ENCODE measurements at places on chromosomes 2 and 18. TPM values are rescaled to one million over a fixed set of nuclear protein-coding genes. Genes with fewer than 3 reads are reported as not detected.

DNA sequence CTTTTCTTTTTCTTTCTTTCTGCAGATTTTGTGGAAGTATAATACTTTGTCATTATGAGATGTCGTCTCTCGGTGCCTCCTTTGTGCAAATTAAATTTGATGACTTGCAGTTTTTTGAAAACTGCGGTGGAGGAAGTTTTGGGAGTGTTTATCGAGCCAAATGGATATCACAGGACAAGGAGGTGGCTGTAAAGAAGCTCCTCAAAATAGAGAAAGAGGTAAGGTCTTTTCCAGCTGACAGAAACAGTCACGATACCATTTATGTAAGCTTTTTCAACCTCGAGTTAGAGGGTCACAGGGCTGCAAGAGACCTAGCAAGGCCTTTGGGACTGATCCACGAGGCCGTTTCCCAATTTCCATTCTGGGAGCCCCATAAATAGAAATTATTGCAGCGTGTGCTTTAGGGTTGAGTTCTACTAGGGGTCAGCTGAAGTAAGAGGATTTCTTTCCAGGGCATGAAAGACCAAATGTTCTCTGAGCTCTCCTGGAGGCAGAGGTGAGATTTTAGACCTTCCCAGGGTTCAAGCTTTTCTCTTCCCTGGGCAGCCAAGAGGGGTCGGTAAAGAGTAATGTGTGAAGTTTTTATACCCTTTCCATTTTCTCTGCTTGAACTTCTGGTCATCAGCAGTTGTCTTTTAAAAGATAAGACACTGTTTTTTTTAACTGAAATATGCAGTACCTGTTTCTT, 15.5 kb downstream of the MAP3K20 start:
- no peak overlapping the region for H3K4me3 ChIP-seq
- no peaks in the 10 kb centered on the region for H3K27me3 ChIP-seq
- DNase-seq: no peak

The IL36A gene
- total RNA-seq: not detected

GRCh38 chr2:178949584-178949983, 100.4 kb downstream of the CCDC141 start:
- no peaks in the 10 kb centered on the region for H3K36me3 ChIP-seq
- H3K27ac ChIP-seq: no peak overlapping the region
- H3K4me1 ChIP-seq: no peaks in the 10 kb centered on the region

The IL36B gene
- total RNA-seq: not detected

DNA sequence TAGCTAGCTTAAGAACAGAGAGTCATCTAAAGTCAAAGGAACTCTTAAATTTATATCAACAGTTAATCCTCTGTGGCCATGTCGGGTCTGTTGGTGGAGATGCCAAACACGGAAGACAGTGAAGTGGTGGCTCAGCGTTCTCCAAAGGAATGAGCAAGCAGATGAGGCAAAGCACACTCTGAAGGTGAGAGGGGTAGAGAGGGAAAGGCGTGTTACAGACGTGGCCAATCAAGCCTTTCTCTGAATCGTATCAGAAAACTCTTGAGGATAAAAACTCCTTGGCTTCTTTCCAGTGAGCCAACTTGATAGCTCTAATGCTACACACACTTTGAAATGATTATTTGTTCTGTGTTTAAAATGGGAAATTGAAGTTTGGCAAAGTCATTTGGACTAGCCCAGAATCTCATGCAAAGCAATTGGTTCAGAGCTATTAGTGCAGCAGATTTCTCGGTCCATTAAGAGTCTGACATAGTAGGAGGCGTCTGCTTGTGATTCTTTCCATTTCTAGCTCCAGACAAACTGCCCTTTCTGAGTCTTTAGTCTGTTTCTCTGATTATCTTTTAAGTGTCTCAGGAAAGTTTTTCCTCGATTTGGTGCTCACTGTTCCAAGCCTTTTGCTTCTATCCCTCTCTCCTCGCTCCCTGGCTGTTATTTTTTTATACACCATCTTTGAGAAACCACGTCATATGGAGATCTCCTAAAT, 57.5 kb upstream of the CPO start:
- no peaks in the 10 kb centered on the region for H3K4me1 ChIP-seq
- H3K27ac ChIP-seq: no peak overlapping the region
- H3K27me3 ChIP-seq: no peaks in the 10 kb centered on the region
- H3K4me3 ChIP-seq: no peak overlapping the region
- no peak for DNase-seq

DNA sequence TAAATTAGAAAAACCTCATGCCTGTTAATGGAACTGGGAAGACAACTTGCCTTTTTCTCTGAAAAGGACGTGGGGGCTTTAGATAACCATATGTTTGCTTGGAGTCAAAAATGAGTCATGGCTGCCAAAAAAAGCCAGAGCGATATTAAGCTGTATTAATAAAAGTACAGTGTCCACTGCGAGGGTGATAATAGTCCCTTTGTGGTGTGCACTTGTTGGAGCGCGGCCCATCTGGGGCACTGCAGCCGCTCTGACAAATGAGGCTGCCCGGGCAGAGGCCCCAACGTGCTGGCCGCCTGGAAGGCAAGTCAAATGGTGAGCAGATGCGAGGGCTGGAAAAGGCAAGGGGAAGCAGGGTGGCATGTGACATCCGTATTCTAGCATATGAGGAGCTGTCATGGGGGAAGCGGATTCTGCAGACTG, 103.3 kb upstream of the NCK2 start:
- H3K27me3 ChIP-seq: no peaks in the 10 kb centered on the region
- H3K27ac ChIP-seq: no peak overlapping the region
- H3K4me1 ChIP-seq: peaks cover 11% of the 10 kb centered on the region
- DNase-seq: no peak

DNA sequence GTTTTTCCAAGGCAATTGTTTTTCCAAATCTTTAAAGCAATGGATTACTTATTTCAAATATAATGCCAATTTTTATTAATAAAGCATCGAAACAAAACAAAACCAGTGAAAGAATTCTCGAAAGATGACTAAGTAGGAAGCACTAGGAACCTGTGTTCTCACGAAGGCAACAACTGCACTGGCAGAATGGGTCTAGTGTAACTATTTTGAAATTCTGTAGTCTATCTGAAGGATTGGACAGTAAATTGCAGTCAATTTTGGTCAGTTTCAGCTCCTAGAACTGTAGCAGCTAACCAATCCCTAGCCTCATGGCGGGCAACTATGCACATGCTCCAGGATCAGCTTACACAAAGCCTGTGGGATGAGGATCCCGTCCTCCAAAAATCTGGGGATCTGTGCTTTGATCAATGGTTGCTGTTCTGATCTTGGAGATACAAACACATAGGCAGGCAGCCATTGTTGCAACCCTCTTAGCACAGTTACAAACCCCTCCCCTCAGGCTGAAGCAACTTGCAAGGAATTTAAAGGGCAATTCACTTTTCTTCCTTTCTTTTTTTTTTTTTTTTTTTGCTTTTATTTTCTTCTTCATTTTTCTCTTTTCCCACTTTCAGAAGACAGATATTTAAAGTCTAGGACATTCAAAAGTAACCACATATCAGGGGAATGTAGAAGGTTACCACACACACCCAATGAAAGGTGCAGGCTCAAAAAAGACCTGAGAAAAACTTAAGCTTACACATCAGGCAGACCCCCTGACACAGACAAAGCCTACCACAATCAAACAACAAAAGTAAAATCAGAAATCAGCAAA, 147.6 kb downstream of the THADA start:
- H3K4me3 ChIP-seq: no peak overlapping the region
- no peak for DNase-seq
- peaks cover 25% of the 10 kb centered on the region for H3K4me1 ChIP-seq
- H3K27me3 ChIP-seq: no peaks in the 10 kb centered on the region
- H3K27ac ChIP-seq: peak overlapping the region; percentile 19

- H3K27ac ChIP-seq: no peak overlapping the region
- DNase-seq: no peak
- peaks cover 6% of the 10 kb centered on the region for H3K4me1 ChIP-seq
- H3K27me3 ChIP-seq: no peaks in the 10 kb centered on the region
- no peaks in the 10 kb centered on the region for H3K36me3 ChIP-seq
Measured at GRCh38 chr2:43305517-43305916, 79.1 kb upstream of the ZFP36L2 start.
